ENCODE measurements at places on chromosomes 2 and 18.

GRCh38 chr2:119846021-119846420, 86.3 kb downstream of the PTPN4 start:
- no peak for DNase-seq

GRCh38 chr18:28124131-28125029, 52.5 kb downstream of the CDH2 start:
- no peak for DNase-seq

DNA sequence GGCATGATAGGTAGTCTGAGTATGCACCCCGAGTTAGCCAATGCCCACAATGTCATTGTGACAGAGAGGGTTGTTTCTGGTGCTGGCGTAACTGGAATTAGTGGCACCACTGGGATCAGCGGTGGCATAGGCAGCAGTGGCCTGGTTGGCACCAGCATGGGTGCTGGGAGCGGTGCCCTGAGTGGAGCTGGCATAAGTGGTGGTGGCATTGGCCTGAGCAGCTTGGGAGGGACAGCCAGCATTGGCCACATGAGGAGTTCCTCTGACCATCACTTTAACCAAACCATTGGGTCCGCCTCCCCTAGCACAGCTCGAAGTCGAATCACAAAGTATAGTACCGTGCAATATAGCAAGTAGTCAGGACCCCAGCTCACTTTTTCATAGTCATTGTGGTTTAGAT, 21.6 kb upstream of the DSG4 start:
- DNase-seq, result no peak

DNA sequence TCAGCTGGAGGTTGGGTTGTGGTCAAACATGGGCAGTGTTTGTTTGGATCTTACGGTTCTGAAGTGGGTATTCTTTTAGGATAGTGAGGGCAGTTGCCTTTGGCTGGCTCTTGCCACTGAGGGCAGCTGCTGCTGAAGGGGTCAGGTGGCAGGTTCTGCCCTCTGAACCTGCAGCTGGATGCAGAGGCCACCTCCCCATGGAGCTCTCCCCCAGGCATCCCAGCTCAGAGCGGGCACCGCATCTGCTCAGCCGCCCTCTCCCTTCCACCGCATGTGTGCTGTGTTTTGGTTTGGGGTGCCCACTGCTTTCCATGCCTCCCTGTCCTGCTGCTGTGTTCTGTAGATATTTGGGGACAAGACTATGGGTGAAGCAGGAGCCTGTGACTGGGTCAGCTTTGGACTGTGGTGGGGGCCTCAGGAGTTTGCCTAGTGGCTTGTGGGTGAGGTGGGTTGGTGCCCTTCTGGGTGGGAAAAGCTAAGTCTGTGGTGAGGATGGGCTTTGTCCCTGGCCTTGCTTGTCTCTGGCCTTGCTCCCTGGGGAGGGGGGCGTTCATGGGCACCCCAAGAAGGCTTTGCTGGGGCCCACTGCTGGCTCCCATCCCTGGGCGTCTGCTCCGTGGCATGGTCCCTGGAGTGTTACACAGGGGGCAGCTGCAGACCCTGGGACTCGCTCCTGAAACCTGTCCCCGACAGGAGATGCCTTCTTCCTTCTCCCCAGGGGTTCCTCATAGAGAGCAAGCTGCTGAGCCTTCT, 28.5 kb downstream of the OTOF start:
- no peak for DNase-seq

DNA sequence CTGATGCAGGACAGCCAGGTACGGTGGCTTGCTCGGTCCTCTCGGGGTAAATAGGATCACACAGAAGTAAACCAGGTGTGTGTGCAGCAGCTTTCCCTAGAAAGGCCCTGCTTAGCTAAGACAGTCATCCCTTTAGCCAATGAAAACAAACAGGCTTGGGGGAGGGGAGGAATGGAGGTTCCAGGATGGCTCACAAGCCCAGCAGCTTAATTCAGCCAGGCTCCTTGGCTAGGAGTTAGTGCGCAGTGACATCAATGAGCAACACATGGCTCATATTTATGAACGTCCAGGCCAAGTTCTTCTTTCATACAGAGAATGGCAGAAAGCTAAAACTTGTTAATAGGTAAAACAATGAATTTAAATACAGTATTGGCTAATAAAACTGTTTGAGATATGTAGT, 10.2 kb downstream of the IAH1 start:
- no peak for DNase-seq

DNA sequence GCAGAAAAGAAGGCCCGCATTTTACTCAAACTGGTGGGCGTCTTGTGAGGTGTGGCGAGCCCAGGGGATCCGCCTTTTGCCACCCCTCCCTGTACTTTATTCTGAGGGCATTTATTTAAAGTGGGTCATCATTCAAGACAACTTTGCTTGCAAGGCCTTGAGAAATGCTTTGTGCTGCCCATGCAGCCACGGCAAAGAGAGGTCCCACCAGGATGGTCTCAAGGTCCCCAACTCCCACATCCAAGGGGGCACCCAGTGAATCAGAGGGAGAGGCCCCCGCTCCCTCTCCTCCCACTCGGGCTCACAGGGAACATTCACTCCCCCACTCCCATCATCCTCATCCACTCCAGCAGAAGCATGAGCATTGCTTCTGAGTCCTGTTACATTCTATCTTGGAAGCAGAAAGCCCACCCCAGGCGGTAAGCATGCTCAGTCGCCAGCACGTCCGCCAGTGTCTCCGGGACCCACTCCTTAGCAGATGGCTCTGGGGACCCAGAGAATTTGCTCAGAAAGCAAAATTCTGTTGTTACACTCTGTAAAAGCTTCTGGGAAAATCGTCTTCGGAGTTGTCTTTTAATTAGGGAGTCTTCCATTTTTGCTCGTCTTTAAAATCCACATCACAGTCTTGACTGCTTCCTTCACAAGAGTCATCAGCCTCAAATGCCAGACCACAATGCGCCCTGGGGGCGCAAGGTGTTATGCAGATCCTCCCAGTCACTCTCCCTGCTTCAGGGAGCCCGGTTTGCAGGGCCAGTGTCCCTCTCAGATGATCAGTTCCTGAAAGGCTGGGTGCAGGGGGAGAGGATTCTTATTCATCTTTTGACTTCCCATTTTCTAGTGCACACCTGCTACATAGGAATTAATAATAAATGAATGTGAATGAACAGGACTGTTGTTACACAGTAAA, 99.4 kb upstream of the NCK2 start:
- no peak for DNase-seq

DNA sequence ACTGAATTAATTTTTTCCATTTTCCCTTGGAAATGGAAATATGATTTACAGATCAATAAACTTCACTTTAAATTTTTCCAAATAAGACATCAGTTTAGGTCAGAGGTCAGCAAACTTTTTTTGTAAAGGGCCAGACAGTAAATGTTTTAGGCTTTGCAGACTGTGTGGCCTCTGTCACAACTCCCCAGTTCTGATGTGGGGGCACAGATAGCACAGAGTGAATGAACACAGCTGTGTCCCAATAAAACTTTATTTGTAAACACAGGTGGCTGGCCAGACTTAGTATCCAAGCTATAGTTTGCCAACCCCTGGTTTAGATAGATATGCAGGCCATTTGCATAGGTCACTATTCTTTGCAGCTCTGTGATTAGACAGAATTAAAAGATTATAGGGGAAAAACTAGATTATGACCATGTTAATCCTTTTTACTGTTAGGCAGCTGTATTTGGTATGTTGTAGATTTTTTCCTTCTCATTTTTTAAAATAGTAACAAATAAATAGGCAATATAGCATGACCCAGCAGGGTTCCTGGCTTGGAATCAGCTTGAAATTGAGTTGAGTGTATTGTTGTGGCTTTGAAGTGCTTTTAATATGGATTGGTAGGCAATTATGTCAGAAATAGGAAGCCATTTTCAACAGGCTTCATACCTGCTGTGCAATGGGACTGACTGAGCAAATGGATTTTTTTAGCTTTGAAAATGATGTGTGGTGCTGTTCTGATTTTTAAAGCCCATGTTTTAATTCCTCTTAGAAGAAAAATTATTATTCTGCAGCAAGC, 59.7 kb downstream of the WDSUB1 start:
- DNase-seq, result no peak

DNA sequence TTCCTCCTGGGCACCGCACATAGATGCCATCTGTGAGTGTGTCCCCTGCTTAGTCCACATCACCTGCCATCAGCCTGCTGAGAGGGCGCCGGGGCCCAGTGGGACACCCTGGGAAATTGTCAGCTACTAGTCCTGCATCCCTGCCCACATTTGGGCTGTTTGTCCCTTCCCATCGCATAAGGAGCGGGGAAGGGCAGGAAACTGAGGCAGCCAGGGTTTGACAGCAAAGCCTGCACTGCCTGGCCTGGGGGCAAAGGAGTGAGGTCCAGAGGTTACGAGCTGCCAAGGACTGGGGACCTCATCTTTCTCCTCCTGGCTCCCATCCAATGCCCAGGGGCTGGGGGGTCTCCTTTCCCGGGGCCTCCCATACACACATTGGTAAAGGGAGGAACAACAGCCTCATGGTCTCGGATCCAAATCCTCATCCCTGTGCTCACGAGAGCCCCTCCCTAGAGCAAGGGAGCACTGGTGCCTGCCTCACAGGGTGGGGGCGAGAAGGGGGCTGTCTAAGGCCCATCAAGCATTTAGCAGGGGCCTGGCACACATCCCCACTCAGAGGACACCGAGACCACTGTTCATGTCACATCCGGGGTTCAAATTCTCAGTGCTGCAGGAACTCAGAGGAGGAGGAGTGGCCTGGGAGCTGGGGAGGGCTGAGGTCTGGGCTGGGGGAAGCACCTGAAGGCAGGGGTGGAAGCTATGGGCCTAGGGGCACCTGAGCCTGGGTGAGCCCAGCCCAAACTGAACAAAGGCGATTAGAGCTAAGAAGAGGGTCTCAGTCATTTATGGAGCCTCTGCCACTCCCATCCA, 113.8 kb downstream of the SMAD7 start:
- no peak for DNase-seq

GRCh38 chr18:892316-892715, 12.4 kb upstream of the ADCYAP1 start:
- DNase-seq, result no peak

- no peak for DNase-seq
Measured at GRCh38 chr2:113361051-113361450, 76.4 kb upstream of the ZNG1B start.

GRCh38 chr18:57859314-57859713, 56.2 kb upstream of the ATP8B1 start:
- peak; percentile 26 for DNase-seq

GRCh38 chr2:126856403-126856802, 42.3 kb upstream of the TEX51 start:
- DNase-seq, result no peak

DNA sequence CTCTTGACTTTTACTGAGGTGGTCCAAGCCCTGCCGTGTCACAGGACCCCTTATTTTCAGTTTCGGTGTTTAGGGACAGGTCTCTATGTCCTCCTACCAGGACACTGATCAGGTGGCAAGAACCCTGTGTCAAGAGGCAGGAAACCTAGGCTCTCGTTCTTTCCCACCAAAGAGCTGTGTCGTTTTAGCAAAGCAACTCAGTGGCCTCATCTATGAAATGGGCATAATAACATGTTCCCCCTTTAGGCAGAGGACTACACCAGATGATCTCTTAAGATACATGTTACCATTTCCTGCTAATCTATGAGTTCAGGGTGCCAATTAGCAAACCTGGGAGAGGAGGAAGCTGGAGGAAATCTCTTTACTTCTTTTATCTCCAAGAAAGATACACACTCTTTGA, 1.9 kb downstream of the RAB31 start:
- DNase-seq, result no peak

- no peak for DNase-seq
Measured at GRCh38 chr2:82182270-82182669, 1877.7 kb upstream of the LRRTM1 start.

DNA sequence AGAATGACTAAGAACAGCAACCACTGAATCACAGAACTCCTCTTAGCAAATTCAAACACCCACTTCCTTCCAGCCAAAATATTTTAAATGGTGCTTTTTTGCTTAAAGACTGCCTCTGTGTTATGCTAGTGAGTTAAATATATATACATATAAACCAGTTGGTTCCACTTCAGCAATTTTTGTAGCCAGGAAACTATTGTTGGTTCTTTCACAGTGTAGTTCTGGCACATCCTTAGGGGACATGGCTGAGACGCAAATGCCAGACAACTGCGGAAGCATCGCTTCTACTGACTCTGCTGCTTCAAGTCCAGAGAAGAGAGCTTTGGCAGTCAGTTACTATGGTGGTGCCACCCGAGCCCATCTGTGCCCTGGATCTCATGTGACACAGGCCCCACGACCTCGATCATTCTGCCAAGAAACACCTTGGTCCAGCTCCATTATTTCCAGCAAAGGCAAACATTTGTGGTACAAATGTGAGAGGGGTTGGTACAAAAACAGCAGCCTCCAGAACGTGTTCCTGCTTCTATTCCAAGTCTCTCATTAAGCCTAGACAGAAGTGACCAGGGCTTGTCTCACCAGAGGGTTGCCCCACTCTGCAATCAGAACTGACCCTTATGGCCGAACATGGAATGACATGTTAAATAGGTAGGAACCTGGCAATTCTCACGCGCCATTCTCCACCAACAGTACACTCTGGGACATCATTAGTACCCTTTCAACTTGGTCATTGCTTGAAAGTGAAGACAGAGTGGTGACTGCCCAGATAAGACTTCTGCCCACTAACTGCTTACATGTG, 117.8 kb upstream of the NRP2 start:
- DNase-seq, result no peak

GRCh38 chr2:113214141-113214540, 40.4 kb downstream of the PSD4 start:
- no peak for DNase-seq

Data from mesenchymal stem cell (in vitro differentiated cells and primary cell).